Stimulated activated CD8-positive, alpha-beta memory T cell treated with anti-CD3 and anti-CD28 coated beads, Interleukin-7, amount 100 ng/mL, for 4 hours (primary cell): ENCODE measurements at places on chromosomes 6 and 20.

GRCh38 chr20:63536241-63536977 is 767 bp downstream of the PTK6 start:
- no peak for DNase-seq

- no peak for DNase-seq
Measured at GRCh38 chr6:137150072-137150471, 23.4 kb downstream of the IL22RA2 start.

DNA sequence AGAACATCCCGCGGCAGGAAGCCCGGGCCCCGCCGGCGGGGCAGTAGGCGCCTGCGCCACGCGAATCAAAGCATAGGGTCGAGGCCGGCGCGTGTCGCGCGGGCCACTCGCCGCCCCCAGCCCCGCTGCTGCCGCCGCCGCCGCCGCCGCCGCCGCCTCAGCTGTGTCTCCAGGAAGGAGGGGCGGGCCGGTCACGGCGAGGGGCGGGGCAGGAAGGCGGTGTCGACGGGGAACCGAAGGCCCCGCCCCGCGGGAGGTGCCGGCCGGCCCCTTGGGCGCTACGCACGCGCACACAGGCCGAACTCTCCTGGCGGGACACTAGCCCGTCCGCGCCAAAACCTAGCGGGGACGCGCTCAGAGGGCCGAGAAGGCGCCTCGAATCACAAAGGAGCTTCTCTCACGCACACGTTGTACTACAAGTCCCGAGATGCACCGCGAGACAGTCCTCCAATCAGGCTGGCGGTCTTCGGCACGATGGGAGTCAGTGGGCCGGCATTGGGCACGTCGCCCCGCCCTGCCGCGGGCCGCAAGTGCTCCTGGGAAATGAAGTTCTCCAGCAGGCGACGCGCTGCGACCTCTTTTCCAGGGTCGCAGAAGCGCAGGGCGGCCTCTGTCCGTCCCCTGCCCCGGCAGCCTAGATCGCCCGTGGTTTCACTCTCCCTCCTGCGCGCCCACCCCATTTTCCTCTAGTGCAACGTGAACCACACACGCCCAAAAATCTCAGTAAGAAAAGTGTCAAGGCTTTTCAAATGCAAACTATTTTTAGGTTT is at the start of gene RALGAPA2:
Gene RALGAPA2 (minus strand): TSS at position 171 of the 770 bp plus-strand sequence. CDS start 164 bp downstream, at position 7.
- DNase-seq = peak; percentile 88

DNA sequence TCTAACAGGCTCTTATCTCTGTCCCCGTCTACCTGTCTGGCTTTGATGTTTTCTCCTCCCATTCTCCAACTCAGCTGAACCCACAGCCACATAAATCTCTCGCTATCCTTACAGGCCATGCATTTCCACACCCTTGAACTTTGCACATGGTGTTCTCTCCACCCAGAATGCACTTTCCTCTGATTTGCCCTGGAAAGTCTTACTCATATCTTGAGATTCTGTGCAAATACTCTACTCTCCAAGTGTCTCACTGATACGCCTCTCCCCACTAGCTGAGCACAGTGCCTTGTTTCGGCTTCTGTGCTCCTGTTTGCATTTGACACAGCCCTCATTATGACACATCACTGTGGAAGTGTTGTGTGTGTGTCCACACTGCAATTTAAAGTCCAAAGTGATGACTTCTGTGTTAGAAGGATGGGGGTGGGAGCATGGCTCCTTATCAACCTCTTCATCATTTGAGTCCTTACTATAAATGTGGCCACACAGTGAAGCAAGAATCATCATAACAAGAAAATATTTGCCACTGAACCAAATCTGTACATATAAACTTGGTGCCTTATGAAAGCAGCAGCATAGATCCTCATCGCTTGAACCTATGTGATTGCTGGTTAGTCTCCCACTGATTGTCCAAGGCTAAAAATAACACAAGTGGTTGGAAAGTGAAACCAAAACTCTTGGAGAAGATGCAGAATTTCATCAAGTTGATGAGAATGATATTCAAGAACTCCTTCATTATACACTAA is 5.5 kb upstream of the PRELID3B start:
- no peak for DNase-seq

GRCh38 chr20:44264287-44264686 is 17.2 kb downstream of the GDAP1L1 start:
- no peak for DNase-seq

DNA sequence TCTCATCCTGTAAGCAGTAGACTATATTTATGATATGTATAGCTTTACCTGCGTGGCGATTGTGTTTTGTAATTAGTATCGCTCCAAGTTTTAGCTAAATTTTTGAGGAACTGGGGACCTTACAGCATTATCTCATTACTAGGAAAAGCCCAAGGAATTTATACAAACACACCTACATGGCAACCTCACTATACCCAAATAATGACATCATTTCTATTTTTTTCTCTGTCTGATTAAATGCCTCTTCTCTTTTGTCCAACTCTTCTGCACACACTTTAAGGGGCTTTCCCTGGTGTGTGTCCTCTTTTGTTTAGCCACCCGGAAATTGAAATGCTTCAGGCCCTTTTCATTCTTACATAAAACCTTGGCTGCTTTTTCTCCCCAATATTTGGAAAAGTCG is 82.9 kb upstream of the EXOC2 start:
- DNase-seq = no peak
